Stimulated activated CD8-positive, alpha-beta memory T cell treated with anti-CD3 and anti-CD28 coated beads, Interleukin-7, amount 100 ng/mL, for 1 hour (primary cell): ENCODE measurements at places on chromosomes 4 and X.

GRCh38 chr4:6404611-6405396, 67.6 kb downstream of the PPP2R2C start:
- DNase-seq = no peak

- DNase-seq = no peak
These were observed 1.8 kb upstream of the ZCCHC4 start for GRCh38 chr4:25310803-25311166.

- DNase-seq = no peak
These were observed 38.2 kb upstream of the TLR3 start for GRCh38 chr4:186030795-186031194.

- DNase-seq = no peak
These were observed 1.8 kb downstream of the CPZ start for GRCh38 chr4:8594097-8595038.

- DNase-seq = no peak
These were observed 12.2 kb downstream of the UCHL1 start for GRCh38 chr4:41268721-41269517.

GRCh38 chrX:101362757-101363156, 14.2 kb upstream of the TIMM8A start:
- DNase-seq = no peak

DNA sequence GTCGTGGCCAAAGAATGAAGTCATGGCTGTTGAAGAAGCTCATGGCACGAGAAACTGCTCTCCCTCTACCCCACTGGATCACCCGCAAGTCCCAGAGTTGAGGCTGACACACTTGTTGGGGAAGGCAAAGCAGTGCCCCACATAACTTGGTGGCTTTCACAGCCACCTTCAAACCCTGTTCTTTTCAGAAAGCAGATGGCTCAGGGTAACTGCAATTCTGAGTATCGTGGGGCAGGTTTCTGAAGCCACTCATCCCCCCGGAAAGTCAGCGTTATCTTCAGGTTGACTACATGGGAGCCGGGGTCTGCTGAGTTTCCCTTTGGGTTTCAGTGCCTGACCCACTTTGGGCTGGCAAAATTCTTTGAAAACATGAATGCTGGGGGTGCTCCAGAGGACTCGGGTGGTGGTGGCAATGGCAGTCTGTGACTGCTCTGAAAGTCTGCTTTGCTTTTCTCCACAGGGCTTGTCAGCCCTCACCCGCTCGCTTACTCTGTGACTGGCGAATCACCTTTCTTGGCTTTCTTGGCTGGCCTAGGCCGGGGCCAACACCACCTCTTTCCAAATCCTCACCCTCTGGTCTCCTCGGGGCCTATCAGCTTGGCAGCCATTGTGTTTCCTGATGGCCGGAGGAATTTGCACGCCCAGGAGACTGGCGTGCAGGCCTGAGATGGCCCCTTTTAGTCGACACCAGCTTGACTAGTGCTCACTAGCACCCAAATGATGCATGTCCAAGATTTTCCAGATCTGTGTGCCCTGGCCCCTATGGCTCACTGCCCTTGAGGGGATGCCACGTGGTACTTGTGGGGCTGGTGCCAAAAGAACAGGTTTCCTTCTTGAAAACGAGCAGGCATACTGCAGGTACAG, 7.3 kb downstream of the PPP1R3F start:
- DNase-seq = no peak

- no peak for DNase-seq
These were observed 294.2 kb downstream of the GRIA2 start for GRCh38 chr4:157514711-157515110.

GRCh38 chr4:36208893-36209473, 35.3 kb downstream of the ARAP2 start:
- DNase-seq = no peak

DNA sequence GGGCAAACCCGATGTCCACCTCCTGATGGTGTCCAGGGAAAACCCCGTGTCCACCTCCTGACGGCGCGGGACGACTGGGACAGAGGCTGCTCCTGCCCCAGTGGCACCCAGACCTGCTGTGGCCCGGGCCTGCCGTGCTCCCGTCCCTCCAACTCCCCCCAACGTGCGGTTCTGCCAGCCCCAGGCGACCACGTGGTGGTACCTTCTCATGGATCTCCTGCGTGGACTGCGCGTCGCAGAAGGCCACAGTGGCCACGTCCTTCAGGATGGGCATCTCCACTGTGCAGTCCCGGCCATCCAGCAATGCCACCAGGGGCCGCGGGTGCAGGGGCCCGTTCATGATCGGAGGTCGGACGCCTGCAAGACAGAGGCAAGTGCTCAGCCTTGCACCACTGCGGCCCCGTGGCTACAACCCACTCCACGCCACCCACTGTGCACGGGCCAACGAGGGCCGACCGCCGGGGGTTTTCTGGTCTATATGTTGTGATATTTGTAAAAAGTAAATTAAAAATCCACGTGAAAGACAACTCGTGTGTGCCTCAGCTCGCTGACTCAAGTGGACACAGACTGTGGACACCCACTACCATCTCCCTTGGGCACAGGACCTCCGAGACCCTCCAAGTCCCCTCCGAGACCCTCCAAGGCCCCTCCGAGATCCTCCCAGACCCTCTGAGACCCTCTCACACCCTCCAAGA, 10.8 kb downstream of the CTBP1 start:
- DNase-seq = no peak

DNA sequence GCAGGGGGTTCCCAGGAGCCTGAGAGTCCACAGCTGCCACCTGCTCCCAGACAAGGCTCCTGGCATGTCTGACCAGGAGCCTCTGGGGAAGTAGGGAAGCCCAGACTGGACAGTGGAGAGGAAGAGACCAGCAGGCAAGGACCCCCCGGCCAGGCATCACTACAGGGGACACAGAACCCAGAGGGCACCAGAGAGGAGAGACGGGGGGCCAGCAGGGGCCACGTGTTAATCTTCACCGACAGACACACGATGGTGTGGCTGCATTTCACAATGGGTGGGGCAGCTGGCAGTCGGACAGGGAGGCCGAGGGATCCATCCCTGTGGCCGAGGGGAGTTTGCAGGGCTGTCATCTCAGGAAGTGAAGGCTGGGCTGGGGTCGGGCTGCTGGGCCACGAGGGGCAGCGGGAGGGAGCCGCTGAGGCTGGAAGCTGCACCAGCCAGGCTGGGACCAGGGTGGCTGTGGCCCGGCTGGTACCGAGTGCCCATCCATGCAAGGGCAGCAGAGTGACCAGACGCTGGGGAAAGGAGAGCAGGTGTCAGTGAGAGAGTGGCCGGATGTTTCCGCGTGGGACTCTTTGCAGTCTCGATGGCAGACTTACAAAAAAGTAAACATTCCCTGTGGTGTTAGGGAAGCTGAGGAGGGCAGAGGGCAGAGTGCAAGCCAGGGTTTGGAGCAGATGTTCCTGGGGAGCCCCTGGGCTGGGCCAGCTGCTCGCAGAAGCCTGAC, 4.7 kb downstream of the PDE6B start:
- DNase-seq = no peak

DNA sequence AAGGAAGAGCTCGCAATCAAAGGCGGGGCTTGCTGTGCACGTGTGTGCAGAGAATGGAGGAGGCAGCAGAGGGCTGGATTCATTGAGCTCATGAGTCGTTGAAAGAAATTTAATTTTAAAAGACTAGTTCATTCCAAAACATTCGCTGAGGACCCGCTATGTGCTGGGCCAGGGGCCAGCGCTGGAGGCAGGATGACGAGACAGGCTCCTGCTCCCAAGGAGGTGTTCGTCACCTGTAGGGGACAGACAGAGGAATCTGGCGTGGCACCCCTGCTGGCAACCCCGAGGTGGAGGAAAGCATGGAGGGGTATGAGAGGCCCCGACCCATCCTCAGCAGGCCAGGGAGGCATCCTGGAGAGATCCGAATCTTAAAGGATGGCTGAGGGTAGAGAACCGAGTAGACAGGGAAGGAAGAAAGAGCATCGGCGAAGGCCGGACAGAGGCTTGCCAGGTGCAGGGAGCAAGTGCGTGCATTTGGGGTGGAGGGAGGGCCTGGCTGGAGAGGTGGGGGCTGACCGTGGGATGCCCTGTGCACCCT, 96.4 kb downstream of the CPZ start:
- DNase-seq = no peak
